ENCODE measurements at places on chromosomes 5 and 9. TPM values are rescaled to one million over a fixed set of nuclear protein-coding genes. Genes with fewer than 3 reads are reported as not detected.

PCDHGA3 gene
- total RNA-seq = 0.32 TPM

GFI1B gene
- total RNA-seq = not detected

TXNDC8 gene
- not detected for total RNA-seq

GABRG2 gene
- total RNA-seq = not detected

FCHO2 gene
- 24.0 TPM for total RNA-seq

FOXE1 gene
- total RNA-seq = not detected

TNFSF15 gene
- 0.32 TPM for total RNA-seq

CREBRF gene
- 10.0 TPM for total RNA-seq

TSSK1B gene
- not detected for total RNA-seq

RFESD gene
- 0.97 TPM for total RNA-seq

PDE4D gene
- total RNA-seq = 40.8 TPM

SLC1A3 gene
- 0.49 TPM for total RNA-seq

GNA14 gene
- 2.6 TPM for total RNA-seq
